ENCODE measurements at places on chromosomes 16 and 17.

- DNase-seq, result no peak
These were observed 18.1 kb upstream of the DHX40 start for GRCh38 chr17:59547131-59547915.

- DNase-seq, result no peak
These were observed 99.7 kb downstream of the ZNF778 start for GRCh38 chr16:89317101-89317671.

GRCh38 chr17:43176119-43176570 is 5.1 kb downstream of the NBR1 start:
- DNase-seq, result no peak

- DNase-seq, result peak; percentile 77
These were observed 7.6 kb downstream of the ADCY7 start for GRCh38 chr16:50273888-50274325.

DNA sequence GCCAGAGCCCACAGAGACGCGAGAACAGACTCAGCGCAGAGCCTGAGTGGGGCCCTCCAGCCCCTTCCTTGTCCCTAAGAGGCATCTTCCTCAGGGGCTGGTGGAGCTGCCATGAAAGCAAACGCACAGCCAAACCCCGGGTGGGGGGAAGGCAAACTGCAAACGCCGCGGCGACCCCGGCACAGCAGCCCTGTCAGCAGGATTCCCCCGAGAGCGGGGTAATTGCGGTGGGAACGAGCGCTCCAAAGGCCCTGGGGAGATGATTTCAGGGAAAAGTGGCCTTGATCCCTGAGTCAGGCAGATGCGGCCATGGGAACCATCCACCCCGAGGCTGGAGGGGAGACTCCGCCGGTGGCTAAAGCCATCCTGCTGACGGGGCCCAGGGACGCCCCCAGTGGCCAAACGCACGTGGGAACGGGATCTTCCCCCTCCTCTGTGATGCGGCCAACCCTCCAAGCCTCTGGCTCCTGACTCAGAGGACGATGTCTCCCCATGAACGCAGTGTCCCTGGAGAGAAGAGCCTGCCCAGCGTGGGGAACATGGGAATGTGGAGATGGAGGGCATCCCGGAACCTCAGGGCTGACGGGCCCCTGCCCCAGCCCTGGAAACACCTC is 25.1 kb downstream of the SLC7A5 start:
- DNase-seq, result no peak

DNA sequence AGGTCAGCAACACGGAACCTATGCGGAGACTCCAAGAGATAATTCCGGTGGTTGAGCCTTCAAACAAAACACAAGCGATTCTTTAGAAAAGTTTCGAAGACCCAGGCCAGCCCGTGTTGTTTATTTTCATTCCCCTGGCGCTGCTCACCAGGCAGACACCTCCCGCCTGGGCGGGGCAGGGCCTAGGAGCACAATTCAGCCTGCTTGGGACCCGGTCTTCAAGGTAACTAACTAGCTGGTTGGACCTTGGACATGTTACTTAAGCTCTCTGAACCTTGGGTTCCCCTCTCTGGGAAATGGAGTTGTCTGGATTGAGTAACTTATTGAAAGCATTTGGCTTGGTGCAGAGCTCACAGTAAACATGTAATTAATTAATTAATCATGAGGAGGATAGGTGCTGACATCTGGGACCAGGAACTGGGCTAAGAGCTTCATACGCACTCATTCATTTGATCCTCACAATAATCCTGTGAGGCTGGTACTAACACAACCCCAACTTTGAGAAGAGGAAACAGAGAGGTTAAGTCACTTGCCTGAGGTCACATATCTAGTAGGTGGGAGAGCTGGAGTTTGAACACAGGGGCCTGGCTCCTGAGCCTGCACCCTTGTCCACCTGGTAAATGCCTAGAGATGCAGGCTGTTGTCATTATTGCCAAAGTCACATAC is 125.3 kb upstream of the SMURF2 start:
- DNase-seq, result no peak

GRCh38 chr17:27491713-27492190 is 35.5 kb downstream of the KSR1 start:
- no peak for DNase-seq

DNA sequence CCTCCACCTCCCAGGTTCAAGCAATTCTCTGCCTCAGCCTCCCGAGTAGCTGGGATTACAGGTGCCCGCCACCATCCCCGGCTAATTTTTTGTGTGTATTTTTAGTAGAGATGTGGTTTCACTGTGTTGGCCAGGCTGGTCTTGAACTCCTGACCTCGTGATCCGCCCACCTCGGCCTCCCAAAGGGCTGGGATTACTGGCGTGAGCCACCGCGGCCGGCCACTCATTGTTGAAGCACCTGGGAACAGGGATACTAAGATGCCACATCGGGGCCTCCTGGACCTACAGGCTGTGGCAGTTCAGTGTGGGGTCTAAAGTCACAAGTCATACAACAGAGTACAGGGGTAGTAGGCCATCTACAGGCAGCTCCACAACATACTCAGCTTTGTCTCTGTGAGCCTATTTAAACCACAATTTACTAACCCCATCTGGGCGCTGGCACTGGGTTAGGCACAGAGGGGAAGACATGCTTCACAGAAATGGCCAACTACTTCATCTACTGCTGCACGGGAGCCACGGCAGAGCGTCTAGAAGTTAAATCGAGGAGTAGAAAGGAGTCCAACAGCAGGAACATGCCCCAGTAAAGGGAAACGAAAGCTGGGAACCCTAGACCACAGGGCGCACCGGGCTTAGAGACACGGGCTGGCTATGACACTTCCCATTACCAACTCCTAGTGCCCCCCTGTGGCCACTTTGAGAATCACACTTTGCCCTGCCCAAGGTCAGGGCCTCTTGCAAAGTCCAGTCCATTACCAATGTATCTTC is 4.3 kb downstream of the VAMP2 start:
- DNase-seq, result peak; percentile 97

DNA sequence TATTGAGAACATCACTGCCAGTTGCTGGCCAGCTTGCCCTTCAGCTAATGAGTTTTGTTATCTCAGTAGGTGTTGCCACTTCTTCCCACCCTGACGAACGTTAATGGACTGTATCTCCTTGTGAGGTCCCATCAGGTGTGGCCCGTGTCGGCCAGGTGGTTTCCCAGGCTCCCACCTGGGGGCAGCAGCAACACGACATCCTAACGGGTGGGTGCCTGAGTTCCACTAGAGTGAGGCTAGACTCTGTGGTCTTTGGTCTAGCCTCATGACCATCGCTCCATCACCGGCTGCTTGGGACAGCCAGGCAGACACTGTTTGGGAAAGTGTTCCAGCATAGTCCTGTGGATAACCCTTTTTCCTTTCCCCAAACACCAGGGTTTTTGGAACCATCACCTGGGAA is 45.6 kb upstream of the LCMT1 start:
- no peak for DNase-seq

DNA sequence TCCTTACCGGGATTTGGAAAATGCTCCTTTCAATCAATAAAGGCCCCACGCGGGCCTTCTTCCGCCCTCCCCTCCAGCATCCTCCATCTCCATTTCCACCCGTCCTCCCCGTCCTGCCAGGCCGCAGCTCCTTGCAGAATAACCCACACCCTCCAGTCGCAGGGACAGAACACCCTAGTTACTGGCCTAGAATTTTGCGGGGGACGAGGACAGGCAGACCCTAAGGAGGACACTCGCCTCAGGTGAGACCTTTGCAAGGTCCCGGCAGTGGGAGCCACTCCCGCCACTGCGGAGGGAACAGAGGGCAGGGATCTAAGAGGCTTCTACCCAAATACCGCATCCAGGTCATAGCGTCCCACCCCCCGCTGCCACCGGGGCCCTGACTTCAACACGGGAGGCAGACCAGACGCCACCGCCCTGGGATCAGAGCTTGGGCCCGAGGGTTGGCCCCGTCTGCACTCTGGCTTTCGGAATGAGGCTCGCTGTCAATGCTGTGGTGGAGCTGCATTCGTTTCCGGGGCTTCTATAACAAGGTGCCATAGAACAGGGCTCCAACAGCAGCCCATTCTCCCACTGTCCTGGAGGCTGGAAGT is 26.8 kb downstream of the SLC25A10 start:
- no peak for DNase-seq

- DNase-seq, result no peak
These were observed 238.8 kb downstream of the SLC39A11 start for GRCh38 chr17:72853440-72854415.

DNA sequence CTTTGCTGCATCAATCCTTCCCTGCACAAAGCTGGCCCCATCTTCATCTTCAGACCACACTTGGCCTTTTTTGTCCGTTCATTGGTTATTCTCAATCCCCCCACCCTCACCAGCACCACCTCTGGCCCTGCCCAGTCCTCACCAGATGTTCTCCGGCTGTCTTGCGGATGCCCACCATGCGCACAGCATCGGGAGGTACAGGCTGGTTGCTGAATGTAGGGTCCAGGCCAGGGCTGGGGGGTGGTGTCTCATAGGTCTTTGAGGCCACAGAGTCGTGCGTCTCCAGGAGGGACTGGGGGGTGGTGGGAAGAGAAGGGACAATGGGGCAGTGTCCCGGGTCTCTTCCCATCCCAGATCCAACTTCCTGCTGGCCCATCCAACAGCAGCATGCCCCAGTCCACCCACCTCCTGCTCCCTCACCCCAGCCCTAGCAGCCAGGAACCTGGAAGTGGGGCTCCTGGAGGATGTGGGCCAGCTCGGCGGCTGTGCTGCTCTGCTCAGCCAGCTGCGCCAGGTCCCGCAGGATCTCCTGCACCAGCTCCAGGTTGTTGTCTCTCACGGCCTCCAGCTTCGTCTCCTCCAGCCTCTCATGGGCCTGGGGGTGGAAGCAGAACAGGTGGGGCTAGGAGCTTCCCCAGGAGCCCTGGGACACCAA is 24.4 kb downstream of the MPP2 start:
- no peak for DNase-seq

GRCh38 chr16:65225488-65225887 is 103.6 kb upstream of the CDH11 start:
- no peak for DNase-seq

- DNase-seq, result peak; percentile 80
These were observed 20.1 kb downstream of the CD7 start for GRCh38 chr17:82297280-82297713.

DNA sequence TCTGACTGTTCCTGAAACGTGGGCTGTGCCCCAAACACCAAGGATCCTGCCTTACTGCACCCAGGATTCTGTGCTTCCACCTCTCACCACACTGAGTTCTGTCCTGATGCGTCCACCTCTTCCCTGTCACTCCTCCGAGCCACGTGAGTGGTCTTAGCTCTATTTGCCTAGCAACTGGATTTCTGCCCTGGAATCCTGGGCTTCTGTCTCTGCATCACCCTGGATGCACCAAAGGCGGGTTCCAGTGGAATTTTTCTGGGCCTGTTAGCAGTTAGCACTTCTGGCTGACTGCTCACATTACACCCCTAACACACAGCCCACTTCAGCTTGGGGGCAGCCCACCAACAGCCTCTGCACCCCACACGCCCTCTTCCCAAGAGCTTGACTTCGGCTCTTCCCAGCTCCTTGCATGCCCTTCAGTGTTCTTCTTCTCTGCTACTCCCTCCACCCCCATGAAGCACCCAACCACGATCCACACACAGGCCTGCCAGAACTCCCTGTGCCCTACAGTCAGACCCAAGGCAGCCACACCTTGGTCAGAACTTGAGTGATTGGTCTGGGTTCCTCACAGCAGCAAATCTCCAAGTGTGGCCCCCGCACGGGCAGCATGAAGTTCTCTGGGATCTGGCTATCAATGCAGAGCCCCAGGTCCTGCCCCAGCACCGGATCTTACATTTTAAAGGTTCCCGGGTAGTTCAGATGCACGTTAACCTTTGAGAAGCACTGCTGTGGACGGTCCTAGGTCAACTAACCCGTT is 129.8 kb upstream of the RCVRN start:
- DNase-seq, result no peak

GRCh38 chr17:75450270-75450669 is 6.2 kb upstream of the TMEM94 start:
- DNase-seq, result no peak

GRCh38 chr16:89084814-89085612 is 8.6 kb upstream of the ACSF3 start:
- no peak for DNase-seq

DNA sequence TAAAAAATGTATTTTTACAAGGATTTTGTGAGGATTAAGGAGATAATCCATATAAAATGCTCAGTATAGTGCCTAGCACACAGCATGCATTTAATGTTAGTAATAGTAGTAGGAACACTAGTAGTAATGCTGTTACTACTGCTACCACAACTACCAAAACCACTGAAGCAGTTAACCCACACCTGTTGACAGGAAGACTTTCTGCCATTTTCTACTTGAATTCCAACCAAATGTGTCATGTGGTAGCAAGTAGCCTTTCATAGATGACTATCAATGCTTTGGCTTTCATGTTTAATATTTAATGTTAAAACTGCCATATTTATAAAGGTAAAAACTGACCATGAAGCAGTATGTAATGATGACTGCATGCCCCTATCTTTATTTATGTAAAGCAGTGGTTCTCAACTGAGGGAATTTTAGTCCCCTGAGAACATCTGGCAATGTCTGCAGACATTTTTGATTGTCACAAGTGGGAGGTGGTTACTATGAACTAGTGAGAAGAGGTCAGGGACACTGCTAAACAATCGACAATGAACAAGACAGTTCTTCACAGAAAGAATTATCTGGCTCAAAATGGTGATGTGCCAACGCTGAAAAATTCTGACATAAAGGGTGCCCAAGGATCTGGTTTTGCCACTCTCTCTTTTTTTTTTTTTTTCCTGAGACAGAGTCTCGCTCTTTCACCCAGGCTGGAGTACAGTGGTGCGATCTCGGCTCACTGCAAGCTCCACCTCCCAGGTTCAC is 89.4 kb downstream of the ITFG1 start:
- DNase-seq, result no peak

DNA sequence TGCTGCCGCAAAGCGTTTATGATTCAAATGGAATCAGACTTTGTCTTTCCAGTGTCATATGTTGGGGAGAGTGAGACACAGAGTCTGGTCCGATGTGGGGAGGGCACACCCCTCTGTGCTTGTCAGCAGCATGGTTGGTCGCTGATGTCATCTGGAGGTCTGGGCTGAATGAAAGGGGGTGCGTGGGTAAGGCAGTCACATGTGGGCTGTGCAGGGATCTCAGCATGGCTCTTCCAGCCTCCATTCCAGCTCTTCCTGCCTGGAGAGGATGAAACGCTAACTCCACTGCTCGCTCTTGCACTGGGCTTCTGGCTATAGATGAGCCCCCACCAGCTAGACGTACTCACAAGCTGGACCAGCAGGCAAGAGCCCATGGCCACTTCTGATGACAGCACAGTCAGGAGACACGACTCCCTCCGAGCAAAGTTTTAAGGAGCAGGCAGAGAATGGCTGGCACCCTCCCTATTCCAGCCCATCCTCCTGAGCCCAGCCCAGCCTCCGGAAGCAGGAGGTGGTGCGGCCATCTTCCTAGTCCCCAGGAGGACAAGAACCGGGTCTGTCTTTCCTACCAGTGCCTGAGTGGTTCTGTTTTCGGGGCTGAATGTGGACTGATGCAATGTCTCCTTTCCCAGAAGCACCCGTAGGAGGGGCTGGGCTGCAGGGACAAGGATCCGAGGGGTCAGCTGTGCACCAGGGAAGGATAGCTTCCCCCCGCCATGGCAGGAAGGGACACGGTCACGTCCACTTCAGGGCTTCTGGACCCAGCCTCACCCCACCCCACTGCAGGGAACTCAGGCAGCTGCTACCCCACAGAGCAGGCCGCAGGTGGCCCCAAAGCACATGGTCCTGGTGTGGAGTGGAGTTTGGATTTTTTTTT is 41.5 kb upstream of the CBFA2T3 start:
- no peak for DNase-seq

GRCh38 chr17:33980193-33980592 is 274.9 kb upstream of the CCL2 start:
- DNase-seq, result peak; percentile 69
